ENCODE measurements at places on chromosomes 16 and 17.

DNA sequence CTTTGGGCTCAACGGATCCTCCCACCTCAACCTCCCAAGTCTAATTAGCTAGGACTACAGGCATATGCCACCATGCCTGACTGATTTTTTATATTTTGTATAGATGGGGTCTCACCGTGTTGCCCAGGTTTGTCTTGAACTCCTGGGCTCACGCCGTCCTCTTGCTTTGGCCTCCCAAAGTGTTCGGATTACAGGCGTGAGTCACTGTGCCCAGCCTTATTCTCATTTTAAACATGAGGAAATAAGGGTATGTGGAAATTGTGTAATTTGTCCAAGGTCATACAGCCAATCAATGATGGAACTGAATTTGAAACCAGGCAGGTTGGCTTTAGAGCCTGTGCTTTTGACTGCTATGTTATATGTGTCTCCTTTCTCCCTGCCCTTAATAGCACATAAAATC, 27.4 kb upstream of the AQP8 start:
- no peak for DNase-seq

DNA sequence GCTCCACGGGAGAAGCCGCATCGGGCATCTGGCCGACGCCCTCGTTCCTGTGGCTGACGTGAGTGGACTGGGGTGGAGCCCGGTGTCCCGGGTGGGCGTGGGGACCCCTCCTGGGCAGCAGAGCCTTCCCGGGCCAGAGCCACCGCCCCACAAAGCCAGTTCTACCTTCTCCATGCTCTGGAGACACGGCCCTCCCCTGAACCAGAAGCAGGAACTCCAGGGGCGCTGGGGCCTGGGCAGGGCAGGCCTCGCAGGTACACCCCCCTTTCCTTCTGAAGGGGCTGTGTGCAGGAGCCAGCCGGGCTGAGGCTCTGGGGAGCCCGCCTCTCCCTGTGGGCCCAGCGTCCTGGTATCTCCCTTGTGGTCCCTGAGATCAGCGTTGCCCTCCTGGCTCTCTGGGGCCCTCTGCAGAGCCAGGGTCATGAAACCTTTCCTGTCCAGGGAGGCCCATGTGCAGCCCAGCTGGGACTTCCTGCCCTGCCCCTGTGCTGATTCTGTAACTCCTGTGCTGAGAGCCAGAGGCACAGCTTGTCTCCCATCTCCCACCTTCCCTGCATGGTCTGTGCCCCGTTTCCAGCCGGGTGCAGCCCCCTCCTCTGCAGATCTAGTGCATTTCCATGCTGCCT, 6.5 kb downstream of the PIGQ start:
- no peak for DNase-seq

GRCh38 chr17:27569884-27570577, 61.0 kb upstream of the LGALS9 start:
- DNase-seq = no peak

DNA sequence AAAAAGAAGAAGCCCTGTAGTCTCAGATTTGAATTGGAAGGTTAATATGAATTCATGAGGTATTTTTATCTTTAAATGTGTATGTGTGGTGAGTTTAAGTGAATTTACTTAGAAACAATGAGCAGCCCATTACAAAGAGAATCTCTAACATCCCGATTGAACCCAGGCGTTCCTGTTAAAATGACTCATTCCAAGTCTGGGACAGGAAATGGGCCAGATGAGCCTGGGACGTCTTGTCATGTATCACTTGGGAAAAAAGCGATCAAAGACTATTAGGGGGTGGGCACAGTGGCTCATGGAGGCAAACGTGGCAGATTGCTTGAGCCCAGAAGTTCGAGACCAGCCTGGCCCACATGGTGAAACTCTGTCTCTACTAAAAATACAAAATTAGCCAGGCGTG, 81.6 kb downstream of the SEC14L1 start:
- no peak for DNase-seq

DNA sequence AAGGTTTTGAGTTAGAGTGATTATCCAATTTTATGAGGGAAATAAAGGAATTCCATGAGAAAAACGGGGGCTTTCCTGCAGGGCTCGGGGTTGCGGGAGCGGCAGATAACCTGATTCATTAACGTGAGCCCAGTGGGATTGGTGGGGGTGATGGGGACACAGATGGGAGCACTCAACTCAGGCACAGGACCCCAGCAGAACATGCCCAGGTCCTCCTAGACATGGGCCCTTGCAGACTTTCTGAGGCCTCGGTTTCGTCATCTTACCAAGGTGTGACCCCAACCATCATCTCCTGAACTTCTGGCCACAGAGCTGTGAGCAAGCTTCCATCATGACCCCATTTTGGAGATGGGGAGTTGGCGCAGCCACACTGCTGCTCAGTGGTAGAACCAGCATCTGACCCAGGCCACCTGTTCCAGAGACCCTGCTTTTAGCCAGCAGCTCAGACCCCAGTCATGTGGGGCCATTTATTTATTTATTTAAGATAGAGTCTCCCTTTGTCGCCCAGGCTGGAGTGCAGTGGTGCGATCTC, 22.3 kb downstream of the CARHSP1 start:
- no peak for DNase-seq

DNA sequence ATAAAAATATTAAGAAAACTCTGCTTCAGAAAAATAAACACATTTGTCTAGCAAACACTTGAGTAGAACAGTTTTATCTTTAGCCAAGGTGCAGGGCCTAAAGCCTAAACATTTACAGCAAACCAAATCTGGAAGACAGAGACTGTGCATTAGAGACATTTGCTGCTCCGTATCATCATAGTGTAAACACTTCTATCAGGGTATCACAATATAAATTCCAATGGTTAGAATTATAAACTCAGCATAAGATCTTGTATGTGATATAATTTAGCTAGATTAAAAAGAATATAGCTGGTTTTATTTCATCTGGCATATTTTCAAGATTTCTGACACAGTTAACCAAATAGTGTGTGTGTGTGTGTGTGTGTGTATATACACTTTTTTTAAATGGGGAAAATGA, 133.8 kb upstream of the NACA2 start:
- no peak for DNase-seq

- DNase-seq = no peak
Measured at GRCh38 chr16:629833-630248, 944 bp upstream of the WFIKKN1 start.

DNA sequence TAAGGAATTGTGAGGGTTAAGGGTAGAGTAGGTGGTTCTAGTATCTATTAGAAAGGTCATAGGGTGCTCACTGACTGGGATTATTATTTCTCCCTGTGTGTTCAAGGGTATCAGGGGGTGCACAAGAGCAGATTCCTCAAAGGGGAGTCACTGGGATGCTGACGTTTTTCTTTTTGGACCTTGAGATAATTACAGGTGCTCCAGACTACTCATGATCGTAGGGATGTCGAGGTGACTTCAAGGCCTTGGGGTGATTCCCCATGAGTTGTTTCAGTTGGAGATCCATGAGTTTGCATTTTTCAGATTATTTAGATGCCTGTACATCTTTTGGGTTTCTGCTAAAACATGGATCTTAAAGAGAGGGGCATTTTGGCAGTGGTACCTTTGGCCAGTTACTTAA, 41.4 kb upstream of the TEKT1 start:
- DNase-seq = no peak

GRCh38 chr16:85183564-85183963, 71.3 kb upstream of the CIBAR2 start:
- DNase-seq = no peak

DNA sequence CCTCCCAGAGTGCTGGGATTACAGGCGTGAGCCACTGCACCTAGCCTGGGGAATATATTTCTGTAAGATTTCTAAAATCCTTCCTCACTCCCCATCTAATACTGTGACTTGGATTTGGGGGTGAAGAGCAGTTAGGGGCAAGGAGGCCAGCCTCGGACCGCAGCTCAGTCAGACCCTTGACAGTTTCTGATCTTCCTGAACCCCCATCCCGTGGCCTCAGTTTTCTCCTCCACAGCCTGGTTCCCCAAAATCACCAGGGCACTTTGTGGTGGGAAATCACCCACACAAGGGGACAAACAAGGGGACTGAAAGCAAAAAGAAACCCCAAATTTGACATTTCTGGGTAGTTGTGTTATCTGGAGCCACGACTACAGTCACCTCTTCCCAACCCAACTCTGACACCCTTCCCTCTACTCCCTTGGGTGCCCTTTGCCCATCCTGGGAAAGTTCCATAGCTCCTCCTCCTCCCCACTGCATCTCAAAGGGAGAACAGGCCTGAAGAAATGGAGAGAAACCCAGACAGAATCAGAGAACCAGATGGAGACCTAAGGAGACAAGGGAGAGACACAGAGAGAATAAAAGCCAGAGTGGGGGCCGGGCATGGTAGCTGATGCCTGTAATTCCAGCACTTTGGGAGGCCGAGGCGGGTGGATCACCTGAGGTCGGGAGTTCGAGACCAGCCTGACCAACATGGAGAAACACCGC, 2.8 kb upstream of the STAT5A start:
- DNase-seq = no peak

GRCh38 chr17:40068917-40069750, 6.4 kb downstream of the THRA start:
- peak; percentile 95 for DNase-seq

DNA sequence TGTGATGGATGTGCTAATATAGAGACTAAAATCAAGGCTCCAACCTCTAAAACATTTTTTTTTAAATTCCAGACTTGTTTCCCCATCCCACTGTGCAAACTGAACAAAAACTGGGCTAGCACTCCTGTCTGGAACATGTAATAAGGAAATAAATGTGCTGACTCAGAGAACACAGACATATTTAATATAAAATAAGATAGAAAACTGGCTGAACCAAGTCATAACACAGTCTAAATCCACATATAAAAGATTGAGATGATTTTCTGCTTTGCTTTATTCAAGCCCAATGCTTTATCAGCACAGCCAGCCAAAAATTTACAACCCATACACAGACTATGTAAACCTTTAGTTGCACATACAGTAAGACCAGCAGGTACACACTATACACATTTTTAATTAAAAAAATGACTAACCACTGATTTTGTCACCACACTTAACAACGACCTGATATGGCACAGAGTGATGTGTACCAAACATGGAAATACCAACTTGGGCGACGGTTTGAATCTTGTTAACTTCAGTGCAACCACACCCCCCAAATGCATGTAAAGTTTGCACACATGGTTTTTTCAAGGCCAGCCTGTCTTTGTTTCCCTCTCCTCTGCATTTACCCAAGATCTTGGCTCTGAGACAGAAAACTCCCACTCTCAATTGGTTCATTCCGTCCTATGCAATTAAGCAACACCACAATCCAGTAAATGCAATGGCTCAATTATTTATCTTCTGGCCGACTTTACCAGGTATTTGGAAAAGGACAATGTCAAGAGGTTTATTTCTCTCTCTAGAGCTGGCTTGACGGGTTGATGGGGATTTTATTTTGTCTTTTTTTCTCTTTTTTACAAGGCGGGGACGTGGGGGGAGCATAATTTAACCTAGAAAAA, 1.2 kb downstream of the STAT3 start:
- DNase-seq = no peak

GRCh38 chr17:57600074-57600473, 145.0 kb downstream of the CCDC182 start:
- DNase-seq = no peak

DNA sequence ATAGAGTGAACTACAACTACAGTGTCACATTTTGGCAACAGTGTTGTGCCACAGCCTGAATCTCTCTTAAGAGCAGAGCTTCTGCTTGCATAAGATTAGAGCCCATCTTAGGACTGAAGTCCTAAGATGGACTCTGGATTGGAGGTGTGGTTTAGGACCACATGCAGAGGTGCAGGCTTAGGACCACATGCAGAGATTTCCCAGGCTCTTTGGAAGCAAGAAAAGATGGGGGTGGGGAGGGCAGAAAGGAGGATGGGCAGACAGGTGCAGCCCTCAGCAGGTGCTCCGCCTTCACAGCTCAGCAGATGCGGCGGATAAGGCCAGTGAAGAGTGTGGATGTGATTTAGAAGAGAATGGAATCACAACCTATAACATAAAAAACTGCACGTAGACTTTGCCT, 128.7 kb downstream of the TANGO6 start:
- DNase-seq = no peak

DNA sequence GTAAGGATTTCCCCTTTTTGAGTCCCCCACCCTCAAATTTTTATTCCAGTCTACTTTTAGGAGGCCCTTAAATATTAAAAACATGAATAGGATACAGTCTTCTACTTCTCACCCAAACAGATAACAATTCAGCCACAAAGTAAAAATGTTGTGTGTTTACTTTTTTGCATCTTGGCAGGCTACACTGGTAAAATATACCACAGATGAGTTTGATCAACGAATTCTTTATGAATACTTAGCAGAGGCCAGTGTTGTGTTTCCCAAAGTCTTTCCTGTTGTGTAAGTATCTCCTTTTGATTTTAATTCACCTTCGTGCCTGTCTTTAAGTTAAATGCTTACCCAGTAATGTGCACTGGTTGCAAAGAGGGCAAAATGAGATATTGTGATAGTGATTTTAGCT, 34.4 kb upstream of the RAB11FIP4 start:
- no peak for DNase-seq

DNA sequence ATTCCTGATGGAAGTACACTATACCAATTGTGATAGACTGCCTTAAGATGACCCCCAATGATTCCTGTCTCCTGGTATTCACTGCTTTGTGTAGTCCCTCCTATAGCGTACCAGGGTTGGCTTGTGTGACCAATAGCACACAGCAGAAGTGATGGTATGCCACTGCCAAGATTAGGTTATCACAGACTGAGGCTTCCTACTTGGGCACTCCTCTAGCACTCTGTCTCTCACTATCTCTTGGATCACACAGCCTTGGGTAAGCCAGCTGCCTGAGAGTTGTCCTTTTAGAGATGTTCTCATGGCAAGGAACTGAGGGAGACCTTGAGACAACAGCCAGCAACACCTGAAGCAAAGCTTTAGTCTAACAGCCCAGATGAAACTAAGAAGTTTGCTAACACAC, 12.7 kb upstream of the AMFR start:
- no peak for DNase-seq

DNA sequence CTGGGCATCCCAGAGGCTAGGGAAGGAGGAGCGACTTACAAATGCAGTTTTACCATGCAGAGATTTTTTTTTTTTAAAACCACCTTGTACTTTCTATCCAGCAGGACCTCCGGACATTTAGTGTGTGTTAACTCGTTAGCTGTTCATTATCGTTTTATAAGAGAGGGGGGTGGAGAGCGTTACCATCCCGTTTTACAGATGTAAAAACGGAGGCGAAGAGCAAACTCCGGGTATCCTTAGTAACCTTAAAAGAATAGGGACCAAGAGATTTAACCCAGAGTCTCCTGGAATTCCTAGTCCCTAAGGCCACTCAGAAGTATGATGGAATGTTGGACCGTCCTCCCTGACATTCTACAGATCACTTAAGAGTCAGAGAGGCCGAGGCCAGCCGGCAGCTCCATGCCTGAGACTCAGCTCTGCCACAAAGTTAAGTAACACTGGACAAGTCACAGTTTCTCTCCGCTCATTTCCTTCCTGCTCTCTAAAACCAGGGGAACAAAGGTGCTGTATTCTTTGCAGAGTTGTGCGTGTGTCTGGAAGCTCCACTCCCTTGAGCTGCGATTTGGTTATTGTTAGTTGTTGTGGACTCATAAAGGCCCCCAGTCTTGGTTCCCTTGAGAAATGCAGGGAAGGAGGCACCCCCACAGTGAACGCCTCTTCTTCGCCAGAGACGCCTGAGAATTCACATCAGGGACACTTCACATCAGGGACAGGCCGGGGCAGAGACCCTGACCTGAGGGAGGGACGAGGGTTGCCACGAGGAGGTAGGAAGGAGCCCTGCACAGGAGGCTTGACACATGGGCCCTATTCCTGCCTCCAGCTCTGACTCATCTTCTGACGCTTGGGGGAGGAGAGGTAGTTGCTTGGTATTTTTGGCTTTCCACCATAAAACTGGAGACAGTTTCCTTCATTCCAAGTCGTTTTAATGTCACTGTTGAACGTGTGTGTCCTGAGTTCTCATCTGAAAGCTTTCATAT, 1.2 kb downstream of the DUSP14 start:
- no peak for DNase-seq

- no peak for DNase-seq
Measured at GRCh38 chr16:48845261-48845660, 235.3 kb upstream of the N4BP1 start.

All from dorsolateral prefrontal cortex (tissue), 122 donors.